ENCODE measurements at places on chromosomes 5 and 9.

GRCh38 chr5:5932824-5933223 lies 445.5 kb downstream of the MED10 start:
- DNase-seq, result no peak

- DNase-seq, result no peak
These were observed 7.8 kb upstream of the MYOZ3 start for GRCh38 chr5:150653145-150653761.

- DNase-seq, result no peak
These were observed 9.2 kb downstream of the STC2 start for GRCh38 chr5:173318881-173319620.

- no peak for DNase-seq
These were observed 70.6 kb downstream of the IQGAP2 start for GRCh38 chr5:76473661-76474060.

DNA sequence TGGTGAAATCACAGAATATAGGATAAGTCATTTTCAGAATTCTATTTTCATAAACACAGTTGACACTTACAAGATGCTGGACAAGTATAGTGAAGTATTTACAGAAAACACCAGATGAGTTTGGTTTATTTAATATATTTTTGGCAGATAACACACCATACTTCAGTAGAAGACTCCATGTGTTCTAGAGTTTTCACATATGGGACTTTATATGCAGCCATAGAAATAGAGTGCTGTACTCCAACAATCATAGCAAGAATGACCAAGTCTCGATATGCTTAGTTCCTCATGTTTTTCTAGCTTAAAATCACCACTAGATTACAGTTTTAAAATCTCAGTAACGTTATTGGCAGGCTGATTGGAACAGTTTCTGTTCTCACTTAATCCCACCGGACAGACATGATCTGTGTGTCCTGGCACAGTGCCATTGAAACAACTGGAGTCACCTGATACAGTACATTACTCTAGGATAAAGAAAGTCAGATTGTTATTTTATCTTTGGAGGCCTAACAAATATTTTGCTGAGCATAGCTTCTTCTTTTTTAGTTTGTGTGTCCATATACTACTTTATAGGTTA lies 45.8 kb upstream of the ERBIN start:
- no peak for DNase-seq

DNA sequence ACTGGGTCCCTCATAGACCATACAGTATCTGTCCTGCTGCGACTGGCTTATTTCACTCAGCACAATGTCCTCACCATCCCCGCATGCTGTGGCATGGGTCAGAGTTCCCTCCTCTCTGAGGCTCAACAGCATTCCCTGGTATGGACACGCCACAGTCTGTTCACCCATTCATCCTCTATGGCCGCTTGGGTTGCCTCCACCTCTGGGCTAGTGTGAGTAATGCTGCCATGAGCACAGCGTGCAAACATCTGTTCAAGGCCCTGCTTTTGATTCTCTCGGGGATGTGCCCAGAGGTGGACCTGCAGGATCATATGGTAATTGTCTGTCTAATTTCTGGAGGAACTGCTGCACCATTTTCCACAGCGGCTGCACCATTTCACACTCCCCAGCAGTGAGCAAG lies 5.5 kb upstream of the FBP2 start:
- no peak for DNase-seq
